ENCODE measurements at places on chromosomes 4 and X.

- no peak for DNase-seq
Measured at GRCh38 chr4:139692309-139693012, 26.8 kb downstream of the MGST2 start.

GRCh38 chr4:169201222-169202144, 69.3 kb downstream of the SH3RF1 start:
- DNase-seq = peak; percentile 50

GRCh38 chrX:11431786-11432185, 138.6 kb downstream of the AMELX start:
- no peak for DNase-seq

- DNase-seq = no peak
Measured at GRCh38 chr4:16212138-16212782, 14.0 kb downstream of the TAPT1 start.

- DNase-seq = no peak
Measured at GRCh38 chr4:16229604-16230003, 3.3 kb upstream of the TAPT1 start.

- DNase-seq = no peak
Measured at GRCh38 chr4:99670409-99671073, 12.9 kb upstream of the C4orf54 start.

DNA sequence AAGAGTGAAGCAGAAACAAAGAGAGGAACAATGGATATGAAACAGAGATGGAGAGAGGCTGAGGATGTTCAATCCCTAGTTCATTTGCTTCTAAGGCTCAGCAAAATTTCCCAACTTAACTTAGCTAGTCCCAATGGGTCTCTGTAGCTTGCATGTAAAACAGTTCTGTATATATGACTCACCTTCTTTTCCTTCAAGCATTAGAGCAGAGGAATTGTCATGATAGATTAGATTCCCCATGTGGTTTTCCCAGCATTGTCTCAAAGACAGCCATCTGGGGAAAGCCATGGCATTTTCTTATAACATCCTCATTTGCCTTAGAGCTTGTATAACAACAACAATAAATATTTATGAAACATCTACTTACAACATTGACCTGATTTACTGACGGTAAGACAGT, 93.9 kb upstream of the GATB start:
- no peak for DNase-seq

DNA sequence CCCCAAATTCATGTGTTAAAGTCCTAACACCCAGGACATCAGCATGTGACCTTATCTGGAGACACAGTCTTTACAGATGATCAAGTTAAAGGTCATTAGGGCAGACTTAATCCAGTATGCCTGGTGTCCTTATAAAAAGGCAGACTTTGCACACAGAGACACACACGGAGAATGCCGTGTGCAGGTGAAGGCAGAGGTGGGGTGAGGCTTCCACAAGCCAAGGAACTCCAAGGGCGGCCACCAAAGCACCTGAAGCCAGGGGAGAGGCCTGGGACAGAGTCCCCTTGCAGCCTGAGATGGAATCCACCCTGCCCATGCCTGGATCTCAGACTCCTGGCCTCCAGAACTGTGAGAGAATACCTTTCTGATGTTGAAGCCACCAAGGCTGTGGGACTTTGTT, 26.1 kb upstream of the SORCS2 start:
- DNase-seq = no peak

DNA sequence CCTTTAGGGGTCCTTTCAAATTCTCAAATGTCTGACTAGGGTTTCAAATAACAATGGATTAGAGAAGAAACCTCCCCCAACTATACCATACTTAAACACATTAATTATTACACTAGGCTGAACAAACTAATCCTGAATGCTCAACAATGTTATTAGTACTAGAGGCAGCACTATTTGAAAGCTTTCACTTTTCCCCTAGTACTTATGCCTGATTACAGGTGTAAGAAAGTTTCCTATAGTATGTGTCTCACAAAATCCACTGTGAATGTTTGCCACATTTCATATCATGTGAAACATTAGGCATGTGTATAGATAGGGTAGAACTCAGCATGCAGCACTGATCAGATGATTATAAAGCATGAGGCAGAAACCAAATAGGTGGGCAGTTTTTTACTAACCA, 336.2 kb downstream of the ZNF674 start:
- no peak for DNase-seq

DNA sequence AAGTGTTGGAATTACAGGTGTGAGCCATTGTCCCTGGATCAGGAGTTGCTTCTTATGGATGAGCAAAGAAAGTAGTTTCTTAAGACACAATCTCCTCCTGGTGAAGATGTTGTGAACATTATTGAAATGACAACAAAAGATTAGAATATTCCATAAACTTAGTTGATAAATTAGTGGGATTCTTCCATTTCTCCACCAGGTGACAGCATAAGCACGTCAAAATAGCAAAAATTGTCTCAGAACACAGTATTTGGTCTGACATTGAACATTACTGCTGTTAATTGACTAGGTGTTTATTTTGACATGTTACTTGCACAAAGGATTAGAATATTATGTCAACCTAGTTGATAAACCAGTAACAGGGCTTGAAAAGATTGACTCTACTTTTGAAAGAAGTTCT, 21.6 kb downstream of the CLDN34 start:
- DNase-seq = no peak

- no peak for DNase-seq
Measured at GRCh38 chrX:108442901-108443464, 3.3 kb downstream of the COL4A5 start.

GRCh38 chrX:24426340-24426913, 38.7 kb upstream of the PDK3 start:
- DNase-seq = peak; percentile 19

DNA sequence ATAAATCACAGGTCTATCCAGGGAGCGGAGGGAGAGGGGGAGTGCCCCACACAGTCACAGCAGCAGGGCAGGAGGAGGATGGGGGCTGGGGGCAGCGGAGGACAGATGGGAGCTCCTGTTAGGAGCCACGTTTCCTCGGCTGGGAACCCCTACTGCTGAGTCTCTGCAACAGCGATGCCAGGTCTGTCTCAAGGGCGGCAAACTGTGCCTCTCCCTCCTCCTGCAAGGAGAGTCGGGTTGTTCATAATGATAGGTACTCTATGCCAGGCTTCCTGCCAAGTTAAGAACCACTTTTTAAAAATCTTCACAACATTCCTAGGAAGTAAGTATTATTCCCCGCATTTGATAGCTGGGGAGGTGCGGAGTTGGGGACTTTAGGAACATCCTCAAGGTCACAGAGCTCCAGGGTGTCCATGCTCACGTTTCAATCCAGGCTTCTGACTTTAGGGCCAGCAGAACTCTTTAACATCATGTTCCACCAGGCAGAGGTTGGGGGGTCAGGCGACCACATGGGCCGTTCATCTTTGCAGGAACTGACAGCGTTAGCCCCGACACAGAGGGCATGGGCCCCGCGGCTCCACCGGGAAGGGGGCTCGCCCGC, 98.3 kb upstream of the MAML3 start:
- DNase-seq = no peak

GRCh38 chr4:7871356-7871755, 68.3 kb downstream of the AFAP1 start:
- DNase-seq = no peak

DNA sequence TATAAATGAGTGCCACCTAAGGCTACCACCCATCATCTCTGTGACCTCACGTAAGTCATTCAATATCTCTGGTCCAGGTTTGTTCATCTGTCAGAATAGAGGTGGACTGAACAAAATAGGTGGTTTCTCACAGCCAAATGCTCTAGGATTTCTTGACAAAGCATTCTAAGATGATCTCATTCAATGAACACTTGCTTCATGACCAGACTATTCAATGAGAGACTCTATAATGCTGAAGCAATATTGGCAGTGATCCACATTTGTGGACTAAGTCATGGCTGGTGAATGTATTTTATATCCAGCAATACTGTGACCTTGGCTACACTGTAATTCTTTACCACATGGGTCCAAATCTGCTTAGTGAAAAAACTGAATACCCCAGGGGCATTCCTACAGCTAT, 37.9 kb downstream of the LDB2 start:
- DNase-seq = peak; percentile 26

GRCh38 chrX:44105228-44105913, 132.2 kb upstream of the NDP start:
- DNase-seq = no peak

GRCh38 chrX:116267511-116268040, 97.0 kb downstream of the AGTR2 start:
- no peak for DNase-seq

GRCh38 chrX:26146024-26146423, 7.9 kb downstream of the MAGEB18 start:
- peak; percentile 0 for DNase-seq

DNA sequence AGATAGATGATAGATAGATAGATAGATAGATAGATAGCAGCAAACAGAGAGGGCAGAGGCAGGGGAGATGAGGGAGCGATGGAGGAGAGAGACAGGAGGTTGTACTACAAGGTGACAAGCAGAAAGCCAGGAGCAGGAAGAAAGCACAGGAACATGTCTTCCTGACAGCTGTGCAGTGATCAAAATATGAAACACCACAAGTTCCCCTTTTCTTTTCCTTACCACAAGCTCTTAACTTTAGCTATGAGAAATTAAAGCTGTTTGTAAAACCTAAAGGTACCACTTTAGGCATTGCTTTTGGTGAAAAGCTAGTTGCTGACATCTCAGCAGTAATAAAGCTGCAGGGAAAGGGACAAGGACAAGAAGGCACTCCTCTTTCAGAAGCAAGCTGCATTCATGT, 9.1 kb upstream of the MAGED4B start:
- DNase-seq = no peak

DNA sequence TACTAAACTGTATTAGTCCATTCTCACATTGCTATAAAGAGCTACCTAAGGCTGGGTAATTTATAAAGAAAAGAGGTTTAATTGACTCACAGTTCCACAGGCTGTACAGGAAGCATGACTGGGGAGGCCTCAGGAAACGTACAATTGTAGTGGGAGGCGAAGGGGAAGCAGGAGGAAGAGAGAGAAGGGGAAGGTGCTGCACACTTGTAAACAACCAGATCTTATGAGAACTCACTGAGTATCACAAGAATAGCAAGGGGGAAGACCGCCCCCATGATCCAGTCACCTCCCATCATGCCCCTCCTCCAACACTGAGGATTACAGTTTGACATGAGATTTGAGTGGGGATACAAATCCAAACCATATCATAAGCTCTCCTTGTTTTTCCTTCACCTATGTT, 40.9 kb downstream of the RPA4 start:
- DNase-seq = no peak

DNA sequence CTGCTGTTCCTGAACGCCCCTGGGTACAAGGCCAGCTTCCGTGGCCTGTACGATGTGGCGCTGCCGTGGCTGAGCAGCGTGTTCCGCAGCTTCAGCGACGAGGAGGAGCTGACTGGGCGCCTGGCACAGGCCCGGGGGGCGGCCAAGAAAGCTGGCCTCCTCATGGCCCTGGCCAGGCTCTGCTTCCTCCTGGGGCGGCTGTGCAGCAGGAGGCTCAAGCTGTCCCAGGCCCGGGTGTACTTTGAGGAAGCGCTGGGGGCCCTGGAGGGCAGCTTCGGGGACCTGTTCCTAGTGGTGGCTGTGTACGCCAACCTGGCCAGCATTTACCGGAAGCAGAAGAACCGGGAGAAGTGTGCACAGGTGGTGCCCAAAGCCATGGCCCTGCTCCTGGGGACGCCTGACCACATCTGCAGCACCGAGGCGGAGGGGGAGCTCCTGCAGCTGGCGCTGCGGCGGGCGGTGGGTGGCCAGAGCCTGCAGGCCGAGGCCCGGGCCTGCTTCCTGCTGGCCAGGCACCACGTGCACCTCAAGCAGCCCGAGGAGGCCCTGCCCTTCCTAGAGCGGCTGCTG, 28.2 kb downstream of the SH3TC1 start:
- no peak for DNase-seq

- no peak for DNase-seq
Measured at GRCh38 chr4:76380561-76380960, 40.4 kb downstream of the CCDC158 start.

GRCh38 chr4:3071811-3072210, 2.5 kb downstream of the HTT-AS start:
- no peak for DNase-seq

DNA sequence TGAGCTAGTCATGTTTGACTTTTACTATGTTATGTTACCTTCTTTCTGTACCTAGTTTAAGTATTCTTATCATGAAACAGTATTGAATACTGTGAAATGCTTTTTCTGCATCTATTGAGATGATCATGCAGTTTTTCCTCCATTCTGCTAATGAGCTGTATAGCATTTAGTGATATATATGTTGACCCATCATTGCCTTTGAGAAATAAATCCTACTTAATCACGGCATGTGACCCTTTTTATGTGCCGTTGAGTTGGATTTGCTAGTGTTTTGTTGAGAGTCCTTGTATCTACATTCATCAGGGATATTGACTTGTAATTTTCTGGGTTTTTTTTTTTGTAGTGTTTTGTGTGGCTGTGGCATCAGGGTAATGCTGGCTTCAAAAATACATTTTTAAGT, 537.7 kb upstream of the AADAT start:
- no peak for DNase-seq
